ENCODE measurements at places on chromosomes 12 and 14.

DNA sequence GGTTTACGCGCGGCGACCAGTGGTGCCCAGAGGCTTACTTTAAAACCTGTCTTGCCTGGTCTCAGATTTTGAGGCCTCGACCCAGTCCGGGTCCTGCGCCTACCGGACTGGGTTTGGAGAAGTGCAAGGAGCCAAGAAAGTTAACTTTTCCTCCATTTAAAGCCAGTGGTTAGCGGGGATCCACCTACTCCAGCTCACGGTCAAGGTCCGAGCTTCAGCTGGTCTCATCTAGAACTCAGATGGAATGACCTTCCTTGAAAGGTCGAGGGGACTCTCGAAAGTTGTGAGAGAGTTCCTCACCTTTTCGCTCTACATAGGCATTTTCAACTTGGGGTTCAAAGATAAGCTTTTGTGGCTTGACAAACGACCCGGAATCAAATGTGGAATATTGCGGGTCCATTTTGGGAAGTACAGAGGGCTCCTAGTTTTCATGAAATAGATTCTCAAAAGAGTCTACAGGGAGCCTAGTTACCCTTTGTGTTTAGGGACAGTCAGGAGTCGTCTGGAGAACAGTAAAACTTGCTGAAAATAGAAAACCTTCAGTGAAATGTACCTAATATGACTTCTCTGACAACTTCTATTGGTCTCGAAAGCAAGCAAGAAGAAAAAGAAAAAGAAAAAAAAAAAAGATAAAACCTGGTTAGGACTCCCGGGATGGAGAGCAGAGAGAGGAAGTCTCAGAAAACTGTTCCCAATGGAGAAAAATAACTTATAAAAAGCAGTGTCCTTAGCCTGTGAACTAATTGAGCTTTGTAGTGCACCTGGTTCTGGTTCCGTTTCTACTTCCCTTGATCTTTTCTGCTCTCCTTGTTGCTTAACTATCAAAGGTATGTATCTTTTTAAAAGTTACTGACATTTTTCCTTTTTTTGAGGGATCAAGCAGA is 1.4 kb downstream of the KCNMB4 start:
- DNase-seq = no peak

- no peak for DNase-seq
These were observed 10.8 kb upstream of the PLEKHH1 start for GRCh38 chr14:67522270-67522669.

DNA sequence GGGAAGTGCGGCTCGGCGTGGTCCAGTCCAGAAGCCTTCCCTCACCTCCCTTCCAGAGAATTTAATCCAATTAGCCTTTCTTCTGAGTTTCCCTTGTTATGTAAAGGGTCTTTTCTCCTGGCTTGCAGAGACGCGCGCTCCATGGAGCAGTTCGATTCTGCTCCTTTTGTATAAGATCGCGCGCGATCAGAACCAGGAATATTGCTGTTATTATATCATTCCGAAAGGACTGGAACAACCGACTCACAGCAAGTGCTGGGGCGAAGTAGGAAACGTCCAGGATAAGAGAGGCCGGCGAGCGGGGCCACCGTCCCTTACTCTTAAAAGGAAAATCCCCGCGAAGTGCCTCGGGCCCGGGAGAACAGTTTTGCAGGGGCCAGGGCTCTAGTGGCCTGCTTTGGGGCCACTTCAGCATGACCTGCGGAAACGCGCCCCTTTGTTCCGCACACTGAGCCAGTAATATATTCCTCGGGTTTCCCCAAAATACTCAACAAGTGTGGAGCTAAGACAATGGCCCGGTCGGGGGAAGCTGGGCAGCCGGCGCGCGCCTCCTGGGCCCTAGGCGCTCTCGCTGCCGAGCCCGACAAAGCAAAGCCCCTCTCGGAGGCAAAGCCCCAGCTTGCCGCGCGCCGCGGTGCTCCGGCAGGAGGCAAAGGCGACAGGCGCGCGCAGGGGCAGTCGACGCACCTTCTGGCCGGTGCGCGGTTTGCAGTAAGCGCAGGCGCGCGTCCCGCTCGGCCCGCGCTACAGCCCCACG is 2.9 kb downstream of the RFX4 start:
- no peak for DNase-seq

DNA sequence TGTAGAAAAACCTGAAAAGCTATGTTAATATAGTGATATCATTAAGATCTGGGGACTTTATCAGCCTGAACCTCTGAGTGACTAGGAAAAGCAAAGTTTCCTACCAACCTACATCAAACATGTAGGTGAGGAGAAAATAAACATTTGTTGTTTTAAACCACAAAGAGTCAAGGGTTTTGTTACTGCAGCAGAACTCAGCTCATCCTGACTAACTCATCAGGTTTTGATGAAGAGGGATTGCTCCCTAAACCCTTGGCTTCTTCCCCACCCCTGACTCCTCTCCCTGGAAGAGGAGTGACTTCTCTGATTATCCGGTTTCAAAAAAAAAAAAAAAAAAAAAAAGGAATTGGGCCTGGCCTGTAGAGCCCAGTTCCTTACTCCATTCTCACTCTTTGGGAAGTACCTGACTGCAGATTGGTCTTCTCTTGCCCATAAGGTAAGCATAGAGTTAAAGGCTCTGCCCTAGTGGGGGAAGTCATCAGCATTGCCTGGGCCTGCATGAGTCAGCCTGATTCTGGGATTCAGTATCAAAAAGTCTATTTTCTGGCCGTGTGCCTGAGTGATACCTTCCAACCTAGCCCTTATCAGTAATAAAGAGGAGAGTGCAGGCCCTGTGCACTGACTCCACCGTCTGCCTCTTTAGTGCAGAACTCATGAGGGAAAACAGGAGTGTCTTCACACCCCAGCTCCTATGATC is 16.9 kb downstream of the BDKRB1 start:
- DNase-seq = no peak

- DNase-seq = peak; percentile 80
These were observed 11.3 kb upstream of the SCFD1 start for GRCh38 chr14:30610787-30611343.

- no peak for DNase-seq
These were observed 125.9 kb upstream of the NTF3 start for GRCh38 chr12:5305886-5306545.

DNA sequence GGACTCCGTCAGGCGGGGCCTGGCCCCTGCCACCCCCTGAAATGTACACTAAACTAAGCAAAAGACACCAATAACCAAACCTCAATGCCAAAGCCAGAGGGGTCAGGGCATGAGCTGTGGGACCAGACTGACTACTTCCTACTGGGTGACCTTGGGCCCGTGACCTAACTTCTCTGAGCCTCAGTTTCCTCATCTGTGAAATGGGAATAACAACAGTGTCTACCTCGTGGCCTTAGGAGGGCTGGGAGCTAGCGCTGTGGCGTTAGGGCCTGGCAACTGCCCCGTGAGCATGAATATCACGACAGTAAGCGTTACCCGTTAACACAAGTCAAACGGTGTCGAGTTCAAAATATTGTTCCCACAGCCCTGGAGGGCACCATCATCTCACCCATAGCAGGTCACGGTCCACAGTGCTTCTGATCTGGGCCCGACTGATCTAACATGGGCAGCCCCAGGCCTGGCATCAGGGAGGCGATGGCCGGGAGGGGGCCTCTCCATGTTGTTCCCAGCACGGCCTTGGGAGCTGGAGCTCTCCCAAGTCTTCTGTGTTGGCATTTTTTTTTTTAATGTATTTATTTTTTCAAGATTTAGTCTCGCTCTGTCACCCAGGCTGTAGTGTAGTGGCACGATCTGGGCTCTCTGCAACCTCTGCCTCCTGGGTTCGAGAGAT is 52.2 kb downstream of the TESC start:
- DNase-seq = no peak

GRCh38 chr14:54610051-54610977 is 43.4 kb downstream of the SAMD4A start:
- no peak for DNase-seq

DNA sequence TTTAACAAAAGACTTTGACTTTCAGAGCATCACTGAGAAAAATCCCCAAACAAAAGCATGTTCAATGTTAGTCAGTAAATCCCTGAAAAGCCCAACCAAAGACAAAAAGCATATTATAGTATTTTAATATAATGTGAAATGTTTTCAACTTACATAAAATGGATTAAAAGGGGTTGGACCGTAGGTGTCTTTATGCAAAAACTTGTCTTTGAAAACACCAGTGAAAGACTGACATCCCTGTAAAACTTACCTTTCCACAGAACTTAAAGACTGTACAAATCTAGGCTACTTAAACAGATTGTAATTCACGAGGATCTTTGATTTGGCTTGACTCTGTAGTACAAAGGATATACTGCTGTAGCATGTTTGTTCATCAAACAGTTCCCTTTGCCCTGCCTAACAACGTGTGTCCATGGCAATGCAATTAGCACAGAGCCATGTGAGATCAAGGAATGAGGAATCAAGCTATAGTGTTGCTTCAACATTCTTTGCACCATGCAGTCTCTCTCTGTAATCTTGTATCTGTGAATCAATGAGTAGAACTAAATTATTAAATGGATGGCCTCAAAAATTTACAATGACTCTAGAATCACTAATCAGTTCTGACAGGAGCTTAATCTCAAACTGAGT is 138.5 kb upstream of the SYT1 start:
- DNase-seq = peak; percentile 6

DNA sequence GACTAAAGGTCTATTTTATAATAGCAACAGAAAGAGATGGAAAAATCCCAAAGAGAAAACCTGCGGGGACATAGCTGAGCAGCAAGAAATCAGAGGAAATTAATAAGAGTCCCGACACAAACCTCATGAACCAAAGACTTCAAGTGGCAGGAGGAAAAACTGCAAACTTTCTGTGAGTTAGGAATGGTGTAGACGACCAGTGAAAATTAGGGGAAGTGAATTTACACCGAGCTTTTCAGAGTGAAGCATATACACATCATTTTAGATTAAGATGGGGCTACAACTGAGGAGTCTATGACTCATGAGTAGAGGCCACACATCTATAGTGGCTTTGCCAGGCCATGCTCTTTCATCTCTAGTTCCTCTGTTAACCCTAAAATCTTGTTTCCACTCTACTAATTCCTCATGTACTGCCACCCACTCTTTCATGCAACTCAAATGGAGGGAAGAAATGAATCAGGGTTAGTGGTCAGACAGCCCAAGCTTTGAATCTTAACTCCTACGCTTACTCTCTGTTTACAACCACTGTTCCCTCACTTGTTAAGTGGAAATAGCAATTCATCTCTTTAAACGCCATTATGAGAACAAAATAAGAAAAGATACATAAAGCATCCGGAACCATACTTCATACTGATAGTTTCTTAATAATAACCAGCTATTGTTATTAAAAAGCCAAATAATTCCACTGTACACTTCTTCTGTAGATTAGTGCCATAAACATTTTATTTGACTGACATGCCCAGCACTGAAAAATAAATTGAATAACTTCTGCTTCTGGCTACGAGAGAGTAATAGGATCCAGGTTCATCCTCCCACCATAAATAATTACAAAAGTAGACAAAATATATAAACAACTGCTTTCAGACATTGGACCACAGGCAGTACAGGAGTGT is 219.3 kb downstream of the RMST start:
- no peak for DNase-seq

- DNase-seq = no peak
These were observed 1072.8 kb upstream of the TMEM132C start for GRCh38 chr12:127194176-127194575.

GRCh38 chr12:94987076-94987669 is 16.3 kb downstream of the NDUFA12 start:
- no peak for DNase-seq

DNA sequence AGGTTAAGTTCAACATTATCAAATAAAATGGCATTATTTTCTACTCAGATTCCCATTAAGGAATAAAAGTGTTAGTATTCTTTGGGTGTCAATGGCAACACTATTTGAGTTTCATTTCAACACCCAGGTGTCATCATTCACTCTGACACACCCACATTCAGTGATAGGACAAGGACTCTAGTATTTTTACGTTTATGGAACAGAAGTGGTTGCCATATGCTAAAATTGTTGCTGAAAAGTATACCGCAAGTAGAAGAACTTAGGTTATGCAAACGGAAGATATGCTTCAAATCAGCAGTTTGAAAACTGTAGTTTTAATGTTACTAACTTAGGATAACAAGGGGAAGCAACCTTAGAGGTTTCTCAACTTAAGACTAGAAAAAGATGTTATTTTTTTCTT is 20.0 kb upstream of the SGPP1 start:
- no peak for DNase-seq

DNA sequence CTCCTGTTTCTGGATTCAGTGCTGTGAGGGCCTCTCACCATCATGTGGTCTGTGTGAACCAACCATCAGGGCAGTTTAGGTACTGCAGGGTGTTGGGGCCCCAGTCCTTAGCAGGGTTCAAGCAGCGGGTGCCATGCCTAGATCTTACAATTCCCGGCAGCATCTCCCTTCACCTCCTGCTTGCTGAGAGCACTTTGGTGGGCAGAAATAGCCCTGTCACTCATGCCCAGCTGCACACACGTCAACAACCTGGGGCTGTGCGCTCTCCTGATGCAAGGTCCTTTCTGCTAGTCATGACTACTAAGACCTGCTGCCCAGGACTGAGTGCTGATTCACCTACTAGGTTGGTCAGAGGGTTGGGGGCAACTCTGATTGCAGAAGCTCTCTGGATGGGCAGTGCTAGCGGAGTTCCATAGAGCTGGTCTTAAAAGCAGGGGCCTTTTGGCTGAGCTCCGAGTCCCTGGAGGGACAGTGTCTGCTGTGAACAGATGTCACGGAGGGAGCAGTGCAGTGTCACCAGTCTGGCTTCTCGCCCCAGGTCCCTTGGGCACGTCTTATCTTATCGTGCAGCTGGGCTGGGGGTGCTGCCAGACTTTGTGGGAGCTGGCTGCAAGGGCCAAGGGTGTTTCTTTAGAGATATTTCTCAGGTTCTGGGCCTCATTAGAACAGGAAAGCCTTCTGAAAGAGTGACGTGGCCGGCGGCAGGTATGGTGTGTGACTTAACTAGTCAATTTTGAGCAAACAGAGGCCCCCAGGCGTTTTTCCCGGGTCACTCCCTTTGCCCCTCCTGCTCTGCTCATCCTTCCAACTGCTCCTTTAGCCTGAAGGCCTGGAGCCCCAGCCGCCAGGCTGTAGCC is 71.8 kb downstream of the NINJ2 start:
- no peak for DNase-seq

- DNase-seq = no peak
These were observed 253.5 kb downstream of the SPTSSA start for GRCh38 chr14:34208532-34208931.

DNA sequence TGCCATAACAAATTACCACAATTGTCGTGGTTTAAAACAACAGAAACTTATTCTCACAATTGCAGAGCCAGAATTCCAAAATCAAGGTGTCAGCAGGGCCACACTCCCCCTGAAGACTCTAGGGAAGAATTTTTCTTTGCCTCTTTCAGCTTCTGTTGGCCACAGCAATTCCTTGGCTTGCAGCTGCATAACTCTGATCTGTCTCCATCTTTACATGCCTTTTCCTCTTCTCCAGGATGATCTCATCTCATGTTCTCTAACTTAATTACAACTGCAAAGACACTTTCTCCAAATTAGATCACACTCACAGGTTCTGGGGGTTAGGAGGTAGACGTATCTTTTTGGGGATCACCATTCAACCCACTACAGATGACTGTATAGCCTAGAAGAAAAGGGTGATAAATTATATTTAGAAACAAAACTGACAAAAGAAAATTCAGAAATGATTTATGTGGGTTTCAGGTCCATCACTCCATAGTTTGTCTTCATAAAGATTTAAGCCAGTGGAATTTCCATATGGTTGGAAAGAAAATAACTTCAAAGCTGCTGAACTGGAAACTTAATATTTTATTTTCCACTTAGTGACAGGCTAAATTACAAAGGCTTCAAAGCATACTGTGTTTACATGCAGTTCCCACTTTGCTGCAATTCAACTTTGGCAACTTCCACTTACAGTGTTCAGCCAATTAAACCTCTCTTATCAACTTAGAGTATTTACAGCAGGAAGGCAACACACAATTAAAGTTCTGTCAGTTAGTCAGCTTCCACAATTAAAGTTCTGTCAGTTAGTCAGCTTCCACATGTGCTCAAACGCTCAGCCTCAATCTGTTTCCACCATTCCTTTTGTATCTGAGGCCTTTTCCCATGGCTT is 213.3 kb downstream of the EPS8 start:
- DNase-seq = no peak

Data from SHP77 (cell line).